ENCODE measurements at places on chromosomes 1 and 21.

GRCh38 chr1:77846966-77847365 lies 41.5 kb upstream of the NEXN start:
- no peak for DNase-seq

GRCh38 chr1:31133368-31133767 lies 67.9 kb upstream of the PUM1 start:
- DNase-seq: no peak

- no peak for DNase-seq
Observed at GRCh38 chr1:172745014-172745413, 86.1 kb downstream of the FASLG start.

GRCh38 chr1:116825720-116826438 lies 71.6 kb downstream of the CD2 start:
- DNase-seq: no peak

DNA sequence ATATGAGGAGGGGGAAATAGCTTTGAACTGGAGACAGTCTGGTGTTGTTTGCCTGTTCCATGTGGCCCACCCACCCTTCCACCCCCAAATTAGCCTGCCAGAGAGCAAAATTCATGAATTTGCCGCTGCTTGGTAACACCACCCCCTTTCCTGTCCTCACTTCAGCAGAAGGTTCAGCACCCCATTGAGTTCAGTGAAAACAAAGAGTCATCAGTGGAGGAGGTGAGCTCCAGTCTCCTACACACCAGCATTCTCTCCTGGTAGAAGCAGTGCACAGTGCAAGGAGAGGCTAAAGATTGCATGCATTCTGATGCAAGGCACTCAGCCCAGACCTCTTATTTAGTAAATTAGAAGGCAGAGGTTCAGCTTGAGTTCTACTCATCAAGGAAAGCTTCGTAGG lies 99.7 kb upstream of the DYNLT5 start:
- no peak for DNase-seq

- DNase-seq: no peak
Observed at GRCh38 chr1:222739929-222740328, 2.9 kb downstream of the FAM177B start.

DNA sequence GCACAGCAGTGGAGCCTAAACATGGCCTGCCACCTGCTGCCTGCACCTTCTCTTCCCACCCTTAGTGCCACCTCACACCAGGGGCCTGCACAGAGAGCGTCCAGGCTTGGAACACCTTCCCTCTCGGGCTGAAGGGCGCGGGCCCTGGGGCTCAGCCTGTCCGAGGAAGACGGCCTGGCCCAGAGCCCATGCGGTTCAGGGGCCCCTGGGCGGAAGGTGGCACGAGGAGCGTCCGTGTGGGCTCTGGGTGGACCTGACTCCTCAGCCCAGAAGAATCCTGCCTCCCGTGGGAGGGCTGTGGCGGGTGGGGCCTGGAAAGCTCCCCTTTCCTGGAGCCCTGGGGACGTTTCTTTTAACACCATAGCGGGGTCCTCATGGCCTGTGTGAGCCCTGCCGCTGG lies 19.4 kb downstream of the DFFB start:
- no peak for DNase-seq

GRCh38 chr21:29075706-29076466 lies 2.4 kb upstream of the CCT8 start:
- no peak for DNase-seq

DNA sequence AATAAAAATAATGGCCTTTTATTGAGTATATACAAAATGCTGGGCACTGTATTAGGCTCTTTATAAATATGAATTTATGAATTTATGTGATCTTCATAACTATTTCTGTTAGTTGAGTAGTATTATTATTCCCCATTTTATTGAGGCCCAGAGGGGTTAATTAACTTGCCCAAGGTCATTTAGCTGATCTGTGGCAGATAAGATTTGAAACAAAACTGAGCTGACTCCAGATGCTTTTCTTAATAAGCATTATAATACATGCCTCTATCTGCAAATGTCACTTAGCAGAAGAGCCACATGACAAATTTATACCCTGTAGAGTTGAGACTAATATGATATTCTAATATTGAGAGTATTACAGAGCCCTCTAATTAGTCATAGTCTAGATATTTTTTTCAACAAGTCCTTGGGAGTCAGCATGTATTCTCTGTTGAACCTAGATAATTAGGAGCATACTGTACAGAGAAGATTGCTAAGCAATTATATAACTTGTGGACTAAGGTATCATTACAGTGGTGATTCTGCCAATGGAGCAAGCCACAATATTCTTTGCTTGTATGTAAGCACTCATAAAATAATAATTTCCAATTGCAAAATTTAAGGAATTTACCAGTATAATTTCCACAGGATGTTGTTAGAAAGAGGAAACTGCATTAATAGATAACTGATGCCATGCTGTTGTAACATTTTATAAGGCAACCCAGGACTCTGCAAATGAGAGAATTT lies 112.0 kb downstream of the LRRC40 start:
- DNase-seq: no peak

GRCh38 chr1:211610779-211611556 lies 32.0 kb upstream of the SLC30A1 start:
- DNase-seq: no peak

- DNase-seq: no peak
Observed at GRCh38 chr1:241985787-241986186, 13.1 kb downstream of the MAP1LC3C start.

DNA sequence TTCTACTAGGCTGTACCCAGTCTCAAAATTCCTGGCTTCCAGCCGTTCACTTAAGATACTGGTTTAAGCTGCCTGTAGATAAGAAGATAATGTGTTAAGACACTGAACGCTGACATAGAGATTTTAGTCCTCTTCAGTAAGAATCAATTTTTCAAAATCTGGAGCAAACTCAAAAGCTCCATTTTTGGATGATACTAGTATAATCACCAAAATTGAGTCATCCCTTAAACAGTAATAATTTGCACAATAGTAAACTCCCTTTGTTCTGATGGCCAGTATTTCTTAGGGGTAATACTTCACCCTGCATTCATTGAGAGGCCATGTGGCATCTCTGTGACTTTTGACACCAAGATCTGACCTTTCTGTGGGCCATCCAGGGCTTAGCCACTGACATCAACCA lies 299.8 kb upstream of the USP25 start:
- no peak for DNase-seq

- DNase-seq: no peak
Observed at GRCh38 chr1:150280138-150280707, 2.1 kb upstream of the CIART start.

- DNase-seq: no peak
Observed at GRCh38 chr1:1428174-1428573, 7.1 kb upstream of the ANKRD65 start.

DNA sequence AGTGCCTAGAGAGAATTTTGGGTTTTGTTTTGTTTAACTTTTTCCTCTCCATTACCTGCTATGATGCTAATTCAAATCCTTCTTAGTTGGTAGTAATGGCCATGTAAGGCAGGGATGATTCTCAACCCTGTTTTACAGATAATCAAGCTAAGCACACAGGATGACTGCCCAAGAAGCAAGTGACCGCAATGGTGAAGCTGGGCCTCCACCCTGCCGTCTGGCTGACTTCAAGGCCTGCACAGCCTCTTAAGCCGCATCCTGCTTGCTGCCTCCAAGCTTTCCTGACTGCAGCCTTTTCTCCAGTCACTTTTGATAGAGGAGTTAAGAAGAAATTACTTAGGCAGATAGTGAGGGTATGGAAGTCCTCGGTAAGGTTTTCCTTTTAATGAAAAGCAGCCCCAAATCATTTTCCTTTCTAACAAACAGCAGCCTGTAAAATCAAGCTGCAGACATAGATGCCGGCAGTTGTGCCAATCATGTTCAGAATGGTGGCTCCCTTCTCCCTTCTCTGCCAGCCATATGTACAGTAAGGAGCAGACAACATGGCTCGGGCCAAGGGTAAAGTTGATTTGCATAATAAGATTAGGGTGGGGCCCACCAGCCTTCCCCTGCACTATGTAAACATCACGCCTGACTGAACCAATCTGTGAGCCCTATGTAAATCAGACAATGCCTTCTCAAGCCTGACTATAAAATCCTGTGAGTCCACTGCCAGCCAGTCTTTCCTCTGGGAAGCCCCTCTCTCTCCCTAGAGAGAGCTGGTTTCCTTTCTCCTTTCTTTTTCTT lies 8.8 kb upstream of the CTBS start:
- no peak for DNase-seq

DNA sequence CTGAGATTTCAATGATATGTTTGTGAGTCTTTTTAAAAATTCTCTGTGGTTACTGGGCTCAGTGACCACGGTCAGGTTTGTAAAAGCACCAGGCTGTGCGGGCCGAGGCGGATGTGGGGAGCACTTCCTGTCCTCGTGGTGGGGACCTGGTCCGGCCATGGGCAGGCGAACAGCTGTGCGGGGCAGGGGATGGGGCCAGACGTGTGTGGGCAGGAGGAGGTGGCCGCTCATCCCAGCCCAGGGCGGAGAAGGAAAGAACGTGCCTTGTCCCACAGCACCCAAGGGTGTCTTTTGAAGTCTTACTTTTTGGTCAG lies 5.2 kb upstream of the OXCT2 start:
- DNase-seq: no peak

- no peak for DNase-seq
Observed at GRCh38 chr1:7482772-7483495, 288.2 kb upstream of the VAMP3 start.

GRCh38 chr1:6523566-6523965 lies 30.7 kb downstream of the NOL9 start:
- no peak for DNase-seq

DNA sequence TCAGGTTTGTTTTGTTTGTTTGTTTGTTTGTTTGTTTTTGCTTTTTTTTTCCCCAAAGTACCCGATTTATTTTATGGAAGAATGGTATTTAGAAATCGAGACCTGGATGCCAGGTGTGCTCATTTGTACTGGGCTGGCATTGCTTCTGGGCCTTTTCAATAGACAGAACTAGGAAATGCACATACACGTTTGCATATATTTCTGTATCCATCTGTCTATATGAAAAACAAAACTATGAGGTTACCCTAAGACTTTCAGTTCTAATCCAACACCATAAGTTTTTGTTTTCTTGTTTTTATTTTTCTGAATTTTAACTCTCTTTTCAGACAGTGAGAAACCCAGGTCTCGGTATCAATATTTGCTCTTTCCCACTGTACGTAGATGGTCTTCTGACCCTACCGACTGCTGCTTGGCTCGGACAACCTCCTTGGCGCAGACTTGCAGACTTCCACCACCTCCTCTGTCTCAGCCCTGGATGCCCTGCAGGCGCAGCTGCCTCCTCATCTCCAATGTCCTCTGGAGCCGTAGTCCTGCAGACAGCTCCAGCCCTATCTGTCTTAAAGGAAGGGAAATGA lies 171.7 kb downstream of the NEK7 start:
- DNase-seq: no peak

GRCh38 chr1:200302921-200303290 lies 106.9 kb downstream of the ZNF281 start:
- DNase-seq: no peak

GRCh38 chr1:226714148-226714547 lies 24.9 kb downstream of the ITPKB start:
- no peak for DNase-seq

Data from activated CD8-positive, alpha-beta memory T cell treated with anti-CD3 and anti-CD28 coated beads for 24 hours (primary cell).